ENCODE measurements at places on chromosomes 4 and X.

GRCh38 chr4:101762534-101762933, 28.0 kb upstream of the BANK1 start:
- DNase-seq = no peak

DNA sequence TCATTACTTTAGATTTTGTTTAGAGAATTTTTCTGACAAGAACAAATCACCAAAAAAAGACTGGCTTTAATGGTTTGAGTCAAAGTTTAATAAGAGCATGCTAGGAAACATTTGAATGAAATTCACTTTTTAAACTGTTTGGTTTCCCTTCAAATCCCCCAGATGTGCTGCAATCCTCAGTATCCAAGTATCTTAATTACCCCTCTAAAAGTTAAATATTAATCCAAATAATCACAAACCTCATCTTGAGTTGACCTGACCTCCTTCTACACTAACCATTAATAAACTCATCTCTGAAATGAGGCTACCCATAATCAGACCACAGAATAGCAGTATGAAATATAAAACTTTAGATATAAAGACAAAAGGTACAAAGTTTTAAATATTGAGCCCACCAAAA, 10.1 kb downstream of the DHX15 start:
- DNase-seq = no peak

DNA sequence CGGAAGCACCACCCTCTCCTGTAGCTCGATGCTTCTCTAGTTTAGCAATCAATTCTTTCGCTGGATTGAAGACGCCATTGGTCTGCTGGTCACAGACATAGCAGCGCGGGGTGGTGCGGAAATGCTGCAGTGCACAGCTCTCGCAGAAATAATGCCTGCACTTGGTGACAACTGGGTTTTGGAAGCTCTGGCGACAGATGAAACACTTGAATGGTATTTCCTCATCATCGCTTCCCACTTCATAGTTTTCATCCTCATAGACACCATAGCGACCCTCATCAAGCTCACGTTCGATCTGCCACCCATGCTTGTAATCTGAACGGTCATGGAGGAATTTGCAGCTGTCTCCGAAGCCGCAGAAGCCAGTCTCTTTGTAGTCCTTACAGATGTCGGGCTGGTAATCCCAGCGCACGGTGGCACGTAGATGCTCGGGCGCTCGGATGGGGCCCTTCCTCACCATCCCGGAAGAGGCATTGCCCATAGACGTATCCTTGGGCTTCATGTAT, 854 bp downstream of the RNF113A start:
- DNase-seq = peak; percentile 17

DNA sequence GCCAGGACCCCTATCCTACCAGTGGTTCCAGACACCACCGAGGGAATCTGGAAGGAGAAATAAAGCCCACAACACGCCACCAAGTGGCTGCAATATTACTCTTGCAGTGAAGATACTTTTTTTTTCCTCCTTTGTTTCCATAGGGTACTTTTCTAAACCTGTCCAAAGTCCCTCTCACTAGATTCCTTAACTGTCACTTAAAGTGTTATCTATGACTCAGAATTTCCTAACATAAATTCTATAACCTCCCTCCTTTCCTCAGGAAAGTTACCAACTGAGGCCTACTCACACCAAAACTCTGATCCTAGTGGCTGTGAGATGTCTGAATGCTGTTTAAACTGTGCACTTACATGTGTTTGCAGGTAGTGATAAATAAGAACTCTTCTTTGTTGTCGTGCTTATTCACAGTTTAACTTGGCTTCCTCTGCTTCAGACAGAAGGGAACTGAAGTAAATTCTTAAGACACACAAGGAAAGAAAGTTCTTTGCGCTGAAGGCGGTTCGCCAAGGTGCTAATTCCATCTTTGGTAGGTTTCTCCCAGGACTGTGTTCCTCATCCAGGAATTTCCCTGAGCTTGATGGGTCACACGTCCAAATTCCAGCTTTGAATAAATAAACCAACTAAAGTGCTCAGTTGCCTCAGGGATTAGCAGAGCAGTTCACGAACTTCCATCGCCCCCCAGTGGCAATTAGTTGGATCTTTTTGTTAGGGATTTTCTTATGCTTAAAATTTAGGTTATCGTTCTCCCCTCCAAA, 10.7 kb upstream of the HCCS start:
- DNase-seq = peak; percentile 65

- peak; percentile 76 for DNase-seq
Observed at GRCh38 chr4:55125087-55125721, at the start of gene KDR. KDR (minus strand) TSS chr4:55125595; CDS start chr4:55125293, 302 bp downstream.

DNA sequence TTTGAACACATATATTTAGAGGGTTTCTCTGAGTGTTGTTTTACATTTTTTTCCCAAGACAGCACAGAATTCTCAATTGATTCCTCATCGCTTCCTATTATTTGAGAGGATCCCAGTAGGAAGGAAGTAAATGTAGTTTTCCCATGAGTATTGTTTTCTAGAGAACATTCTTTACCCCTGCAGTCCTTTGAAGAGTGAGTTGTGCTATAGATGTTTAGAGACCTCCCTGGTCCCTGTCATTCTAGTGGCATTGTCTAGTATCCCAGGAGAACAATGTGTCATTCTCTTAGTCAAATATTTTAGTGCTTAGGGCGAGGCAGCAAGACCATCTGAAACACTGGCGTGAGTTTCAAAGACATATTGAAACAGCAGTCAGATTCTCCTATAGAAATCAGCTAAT, 32.5 kb downstream of the SORBS2 start:
- DNase-seq = peak; percentile 70

DNA sequence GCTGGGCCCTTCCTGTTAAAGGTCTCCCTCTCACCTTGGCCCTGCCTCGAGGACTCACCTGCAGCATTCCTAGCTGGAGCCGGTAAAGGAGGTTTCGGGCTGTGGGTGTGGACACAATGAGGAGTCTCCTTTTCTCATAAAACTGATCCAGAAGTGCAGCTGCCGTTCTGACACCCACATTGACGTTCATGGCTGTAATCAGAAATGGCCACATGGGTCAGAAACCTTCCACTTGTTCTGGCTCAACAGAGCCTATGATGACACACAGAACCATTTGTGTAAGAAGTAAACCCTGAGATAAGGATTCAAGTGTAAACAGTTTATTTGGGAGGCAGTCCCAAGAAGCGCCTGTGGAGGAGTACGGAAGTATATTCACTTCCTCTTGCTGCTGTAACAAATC, 63.8 kb downstream of the SRPX start:
- peak; percentile 8 for DNase-seq

DNA sequence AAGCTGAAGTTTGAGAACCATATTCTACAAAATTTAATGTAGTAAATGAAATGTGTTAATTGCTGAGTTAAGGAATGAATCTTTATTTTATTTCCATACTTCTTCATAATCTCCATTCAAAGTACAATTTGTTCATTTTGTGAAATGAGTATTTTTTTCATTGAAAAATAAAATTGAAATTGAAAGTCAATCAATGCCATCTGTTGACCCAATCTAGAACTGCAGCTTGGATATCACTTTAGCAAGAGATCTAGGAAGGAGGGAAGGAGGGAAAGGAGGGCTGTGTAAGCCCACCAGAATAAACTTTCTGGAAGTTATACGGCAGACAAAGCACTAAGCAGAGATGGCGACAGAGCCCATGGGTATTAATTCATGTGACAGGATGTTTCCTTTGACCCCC, 128.4 kb downstream of the ZMAT1 start:
- peak; percentile 10 for DNase-seq

DNA sequence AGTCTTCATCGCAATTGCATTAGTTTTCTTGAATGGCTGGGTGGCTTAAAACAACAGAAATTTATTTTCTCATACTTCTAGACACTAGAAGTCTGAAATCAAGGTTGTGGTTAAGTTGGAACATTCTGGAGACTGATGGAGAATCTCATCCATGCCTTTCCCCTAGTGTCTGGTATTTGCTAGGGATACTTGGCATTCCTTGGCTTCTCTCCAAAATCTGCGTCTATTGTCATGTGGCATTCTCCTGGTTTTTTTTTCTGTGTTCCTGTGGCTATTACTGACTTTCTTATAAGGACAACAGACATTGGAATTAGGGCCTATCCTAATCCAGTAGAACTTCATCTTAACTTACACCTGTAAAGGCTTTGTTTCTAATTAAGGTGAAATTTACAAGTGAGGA, 272.8 kb upstream of the EPHA5 start:
- peak; percentile 46 for DNase-seq

GRCh38 chr4:74545448-74545847, 100.5 kb downstream of the AREG start:
- DNase-seq = no peak

GRCh38 chr4:766152-766515, 59.8 kb downstream of the CPLX1 start:
- peak; percentile 25 for DNase-seq

DNA sequence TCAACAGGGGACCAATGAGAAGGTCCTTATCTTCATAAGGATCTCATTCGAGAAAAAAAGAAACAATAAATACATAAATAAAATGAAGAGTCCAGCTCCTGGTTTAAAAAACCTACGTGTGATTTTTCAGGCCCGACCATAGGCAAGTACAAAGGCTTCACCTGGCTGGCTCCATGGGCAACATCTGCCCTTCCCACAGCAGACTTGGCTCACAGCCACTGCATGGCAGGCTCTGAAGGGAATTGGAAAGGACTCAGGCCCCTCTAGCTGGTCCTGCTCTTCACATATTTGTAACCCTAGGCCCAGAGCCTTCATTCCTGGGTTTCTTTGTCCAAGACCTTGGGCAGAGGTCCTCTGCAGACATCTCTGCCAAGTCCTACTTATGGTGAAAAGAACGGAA, 228.1 kb downstream of the QDPR start:
- no peak for DNase-seq

DNA sequence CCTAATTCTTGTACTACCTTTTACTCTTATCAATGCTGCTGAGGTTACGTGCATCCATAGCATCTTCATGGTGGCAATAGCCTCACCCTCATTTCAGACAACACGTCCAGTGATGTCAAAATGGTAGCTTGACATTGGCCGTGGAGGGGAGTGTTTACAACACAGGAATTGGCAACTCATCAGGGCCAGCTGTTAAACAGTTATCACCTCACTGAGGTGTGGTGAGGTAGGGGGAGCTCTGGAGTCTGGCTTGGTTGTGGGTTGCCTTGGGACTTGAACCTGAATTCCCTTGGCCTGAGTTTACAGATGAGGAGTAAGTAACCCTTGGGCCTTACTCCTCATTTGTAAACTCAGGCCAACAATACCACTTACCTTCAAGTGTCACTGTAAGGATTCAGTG, 10.4 kb downstream of the SASH3 start:
- DNase-seq = no peak

GRCh38 chr4:126530996-126531585, 1101.7 kb upstream of the INTU start:
- DNase-seq = no peak

GRCh38 chrX:48751343-48751742, 10.2 kb upstream of the GLOD5 start:
- DNase-seq = no peak

DNA sequence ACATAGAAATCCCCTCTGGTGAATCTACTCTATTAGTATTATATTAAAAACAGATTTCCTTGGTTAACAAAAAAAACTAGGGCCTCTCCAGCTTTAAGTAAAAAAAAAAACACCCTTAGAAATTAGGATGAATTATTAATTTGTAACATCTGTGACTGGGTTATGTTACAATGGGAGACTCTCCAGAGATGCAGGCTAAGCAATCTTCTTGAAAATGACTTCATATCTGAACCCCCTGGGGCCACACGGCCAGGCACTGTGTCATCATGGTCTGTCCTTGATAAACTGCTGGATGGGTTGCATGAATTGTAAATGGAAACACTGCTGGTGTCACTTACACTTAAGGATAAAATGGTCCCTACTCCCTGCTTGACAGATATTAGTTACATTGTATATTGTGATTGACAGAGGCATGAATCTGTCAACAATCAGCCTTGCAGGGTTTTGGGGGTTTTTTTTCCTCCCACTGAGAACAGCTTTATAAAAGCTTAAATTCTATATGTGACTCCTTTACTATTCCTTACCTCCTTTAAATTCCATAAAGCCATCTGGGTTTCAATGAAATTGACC, 49.1 kb downstream of the PRKG2 start:
- DNase-seq = no peak

- DNase-seq = no peak
Observed at GRCh38 chr4:5218376-5219069, 167.2 kb downstream of the STK32B start.

DNA sequence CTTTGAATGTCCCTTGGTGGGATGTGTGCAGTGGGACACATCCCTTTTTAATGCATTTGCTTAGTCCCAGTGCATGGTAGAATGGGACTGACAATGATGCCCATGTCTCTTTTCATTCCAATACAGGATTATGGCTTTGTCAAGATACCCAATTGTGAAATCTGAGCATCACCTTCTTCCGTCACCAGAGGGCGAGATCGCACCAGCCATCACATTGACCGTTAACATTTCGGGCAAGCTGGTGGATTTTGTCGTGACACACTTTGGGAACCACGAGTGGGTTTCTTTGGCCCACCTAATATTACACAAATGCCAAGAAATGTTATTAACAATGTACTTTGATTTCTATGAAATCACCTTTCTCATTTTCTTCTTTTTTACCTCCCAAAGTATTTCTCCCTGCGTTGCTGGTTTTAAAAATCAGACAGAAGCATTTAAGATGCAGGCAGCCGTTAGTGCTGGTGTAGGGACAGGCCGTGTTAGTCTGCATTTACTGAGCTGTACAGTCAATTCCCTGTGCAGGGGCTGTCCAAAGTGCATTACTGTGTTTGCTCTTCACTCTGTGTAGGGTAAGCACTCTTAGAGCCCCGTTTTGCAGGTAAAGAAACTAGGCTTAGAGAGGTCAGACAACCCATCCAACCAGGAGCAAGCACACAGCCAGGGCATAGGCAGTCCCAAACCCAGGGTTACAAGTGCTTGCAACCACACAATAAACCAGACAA, 46.5 kb downstream of the CWH43 start:
- DNase-seq = peak; percentile 34

- no peak for DNase-seq
Observed at GRCh38 chrX:40465735-40466551, 114.8 kb upstream of the ATP6AP2 start.

- DNase-seq = no peak
Observed at GRCh38 chr4:73648478-73648877, 28.2 kb upstream of the RASSF6 start.

- DNase-seq = no peak
Observed at GRCh38 chr4:111537165-111537564, 608.1 kb upstream of the FAM241A start.

DNA sequence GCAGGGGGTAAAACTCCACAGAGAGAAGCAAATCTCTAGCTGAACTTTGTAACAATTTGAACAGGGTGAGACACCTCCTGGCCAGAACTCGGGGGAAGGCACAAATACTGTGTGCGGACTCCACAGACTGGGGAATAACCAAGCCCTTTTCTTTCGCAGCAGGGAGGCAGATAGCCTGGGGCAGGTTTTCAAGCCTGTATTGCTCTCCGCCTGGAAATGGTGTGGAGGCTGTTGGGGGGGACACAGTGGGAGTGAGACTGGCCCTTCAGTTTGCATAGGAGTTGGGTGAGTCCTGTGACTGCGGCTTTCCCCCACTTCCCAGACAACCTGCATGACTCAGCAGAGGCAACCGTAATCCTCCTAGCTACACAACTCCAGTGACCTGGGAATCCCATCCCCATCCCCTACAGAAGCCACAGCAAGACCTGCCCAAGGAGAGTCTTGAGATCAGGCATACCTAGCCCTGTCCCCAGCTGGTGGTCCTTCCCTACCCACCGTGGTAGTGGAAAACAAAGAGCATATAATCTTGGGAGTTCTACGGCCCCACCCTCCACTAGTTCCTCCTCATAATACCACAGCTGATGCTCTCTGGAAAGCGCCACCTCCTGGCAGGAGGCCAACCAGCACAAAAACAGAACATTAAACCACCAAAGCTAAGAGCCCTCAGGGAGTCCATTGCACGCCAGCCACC, 12.9 kb upstream of the SMPX start:
- no peak for DNase-seq

Measured in lung microvascular endothelial cell (primary cell).